Uterus (tissue), 4 donors: ENCODE measurements at places on chromosomes 13 and 19.
A peak's percentile ranks its signal among the peaks of the same experiment; 100 is the strongest.

DNA sequence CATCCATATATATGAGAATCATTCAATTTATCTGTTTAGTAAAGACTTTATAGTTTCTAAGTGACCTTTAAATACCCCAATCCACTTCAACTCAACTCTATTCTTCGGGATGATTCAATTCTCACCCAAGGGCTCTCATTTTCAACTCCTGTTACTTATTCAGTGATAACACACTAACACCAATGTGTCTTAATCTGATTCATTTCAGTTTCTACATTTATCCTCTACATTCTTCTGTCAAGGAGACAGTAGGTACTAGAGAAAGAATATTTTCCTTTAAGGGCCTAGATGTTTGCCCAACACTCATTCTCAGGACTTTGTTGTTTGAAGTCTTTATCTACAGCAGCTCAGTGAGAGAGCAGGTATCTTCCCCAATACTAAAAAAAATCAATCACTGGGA lies 7.1 kb downstream of the ARGLU1 start:
- DNase-seq: no peak

- DNase-seq: no peak
Observed at GRCh38 chr13:21012841-21013681, 48.3 kb downstream of the LATS2 start.

GRCh38 chr19:40721140-40721486 lies 4.2 kb downstream of the ITPKC start:
- no peak for DNase-seq

DNA sequence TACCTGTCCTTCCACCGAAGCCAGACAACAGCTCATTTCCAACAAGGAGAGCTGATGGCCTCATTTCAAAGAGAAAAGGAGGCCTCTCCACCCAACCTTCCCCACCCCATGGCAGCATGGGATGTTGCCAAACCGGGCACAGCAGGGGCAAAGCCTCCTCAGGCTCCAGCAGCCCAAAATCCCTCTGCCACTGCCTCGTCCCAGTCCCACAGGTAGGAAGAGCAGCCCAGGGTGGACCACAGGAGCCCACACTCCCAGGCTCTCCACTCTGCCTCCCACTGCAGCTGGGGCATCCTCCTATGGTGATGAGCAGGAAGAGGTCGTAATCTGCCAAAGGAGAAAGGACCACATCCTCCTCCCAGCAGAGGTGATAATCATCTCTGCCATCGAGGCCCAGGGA lies 50.9 kb downstream of the PEPD start:
- no peak for DNase-seq

DNA sequence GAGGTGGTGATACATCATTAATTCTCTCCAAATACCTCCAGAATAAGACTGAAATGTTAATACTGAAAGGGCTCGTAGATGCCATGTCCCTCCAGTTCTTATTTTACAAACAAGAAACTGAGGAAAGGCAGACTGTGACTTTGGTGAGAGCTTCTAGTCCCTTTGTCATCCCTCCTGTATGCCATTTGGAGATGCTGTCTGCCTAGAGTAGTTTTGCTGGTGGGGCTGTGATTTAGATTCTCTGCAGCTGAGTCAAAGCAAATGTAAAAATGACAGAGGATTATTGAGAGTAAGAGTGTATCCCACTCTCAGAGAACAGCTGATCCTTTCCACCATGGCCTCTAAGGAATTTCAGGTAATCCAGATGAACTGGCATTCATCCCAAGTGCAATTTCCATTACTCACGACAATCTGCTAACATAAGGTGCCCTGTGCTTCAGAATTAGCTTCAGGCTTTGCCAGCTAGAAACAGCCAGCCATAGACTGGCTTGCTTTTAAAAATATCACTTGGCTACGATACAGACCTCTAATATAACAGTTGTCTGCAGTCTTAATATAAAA lies 16.8 kb downstream of the PABPC3 start:
- no peak for DNase-seq

DNA sequence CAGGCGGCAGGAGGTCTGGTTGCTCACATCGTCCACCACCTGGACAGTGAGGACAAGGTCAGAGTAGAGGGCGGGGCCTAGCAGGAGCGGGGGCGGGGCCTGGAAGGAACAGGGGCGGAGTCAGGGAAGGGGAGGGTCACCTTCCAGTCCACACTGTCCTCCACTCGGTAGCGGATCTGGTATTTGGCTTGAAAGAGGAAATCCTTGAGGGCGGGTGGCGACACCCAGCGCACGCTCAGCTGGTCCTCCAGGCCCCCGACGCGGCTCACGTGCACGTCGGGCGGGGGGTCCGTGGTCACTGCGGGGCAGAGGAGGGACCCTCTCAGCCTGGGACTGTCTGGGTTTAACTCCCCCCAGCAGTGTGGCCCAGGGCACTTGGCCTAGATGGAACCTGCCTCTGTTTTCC lies 8.2 kb downstream of the REX1BD start:
- DNase-seq: peak; percentile 43

GRCh38 chr19:35254341-35255297 lies 5.8 kb downstream of the LSR start:
- peak; percentile 53 for DNase-seq

DNA sequence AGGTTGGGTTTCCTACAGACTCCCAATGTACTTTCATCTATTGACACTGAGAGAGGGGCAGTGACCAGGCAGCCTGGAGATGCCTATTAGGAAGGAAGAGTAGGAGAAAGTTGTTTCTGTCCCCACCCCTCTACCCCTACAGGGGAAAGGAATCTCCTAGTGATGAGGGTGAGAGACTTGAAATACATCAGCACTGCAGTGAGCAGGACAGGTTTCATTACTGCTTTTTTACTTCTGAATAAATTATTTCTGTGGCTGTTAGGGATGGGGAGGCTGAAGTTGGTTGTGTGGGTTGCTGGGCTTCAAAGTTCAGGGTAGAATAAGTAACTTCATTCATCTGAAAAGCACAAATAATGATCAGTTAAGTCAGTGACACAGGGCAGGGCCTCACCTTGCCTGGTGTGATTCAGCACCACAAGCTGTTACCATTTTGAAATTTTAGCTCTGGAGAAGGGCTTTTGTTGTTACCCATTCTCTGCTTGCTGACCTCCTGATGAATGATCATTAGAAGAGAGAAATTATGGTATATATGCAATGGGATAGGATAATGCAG lies 19.3 kb downstream of the CEACAM1 start:
- no peak for DNase-seq

GRCh38 chr19:43318796-43319314 lies 34.6 kb upstream of the CD177 start:
- no peak for DNase-seq

DNA sequence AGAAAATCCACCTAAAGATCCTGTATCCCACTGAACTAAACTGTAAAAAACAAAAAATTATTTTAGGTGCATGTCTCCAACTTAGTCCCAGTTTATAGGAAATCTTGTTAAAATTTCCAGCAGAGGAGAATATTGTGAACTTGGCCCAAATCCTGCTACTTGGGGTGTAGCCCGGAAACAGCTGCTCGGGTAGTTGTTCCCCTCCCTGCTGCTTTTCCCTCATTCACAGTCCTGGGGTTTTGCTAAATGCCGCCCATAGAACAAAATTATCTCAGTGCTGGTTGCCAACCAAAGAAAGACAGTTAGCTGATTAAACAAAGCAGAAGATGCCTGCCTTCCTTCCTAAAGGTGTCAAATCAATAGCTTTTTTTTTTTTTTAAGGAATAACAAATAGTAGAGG lies 330.5 kb upstream of the KLF12 start:
- DNase-seq: no peak

- DNase-seq: no peak
Observed at GRCh38 chr19:6499052-6499790, 2.9 kb downstream of the TUBB4A start.

GRCh38 chr19:10380313-10381102 lies at the start of gene TYK2:
TYK2 (minus strand) TSS chr19:10380572; CDS start chr19:10378406, 2,166 bp downstream.
- DNase-seq: peak; percentile 98

GRCh38 chr13:110314516-110315245 lies 7.6 kb downstream of the COL4A2 start:
- no peak for DNase-seq

DNA sequence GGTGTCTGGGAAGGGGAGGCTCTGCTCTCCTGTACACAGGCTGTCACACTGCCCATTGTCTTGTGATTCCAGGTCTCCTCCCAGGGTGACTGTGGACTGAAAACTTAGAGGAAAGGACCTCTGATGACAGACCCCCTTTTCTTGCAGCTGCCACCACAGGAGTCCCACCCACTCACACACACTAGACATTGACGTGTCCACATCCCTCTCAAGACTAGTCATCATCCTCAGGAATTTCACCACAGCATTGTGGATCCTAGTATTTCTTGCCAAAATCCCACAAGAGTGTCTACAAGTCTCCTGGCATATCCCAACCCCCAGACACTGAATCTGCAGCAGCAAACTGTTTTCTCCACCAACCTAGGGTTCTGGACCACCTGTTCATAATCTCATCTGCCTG lies 5.3 kb downstream of the ZNF85 start:
- no peak for DNase-seq

DNA sequence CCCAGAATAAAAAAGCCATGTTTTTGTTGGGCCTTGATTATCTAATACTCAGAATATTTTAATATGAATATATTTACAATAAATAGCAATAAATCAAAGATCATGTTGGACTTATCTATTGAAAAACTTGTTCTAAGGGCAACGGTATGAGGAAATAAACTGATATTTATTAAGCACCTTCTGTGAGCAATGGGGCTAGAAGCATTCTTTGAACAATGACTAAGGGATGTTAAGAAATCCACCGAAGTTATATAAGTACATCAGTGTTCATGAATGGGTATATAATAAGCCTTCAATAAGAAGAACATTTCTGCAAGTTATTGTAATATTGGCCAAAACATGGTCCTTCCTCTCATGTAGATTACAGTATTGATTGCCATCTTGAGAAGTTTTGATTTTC lies 221.8 kb downstream of the OXGR1 start:
- no peak for DNase-seq

GRCh38 chr13:114296448-114296847 lies 15.0 kb downstream of the UPF3A start:
- no peak for DNase-seq

GRCh38 chr19:28710278-28710677 lies 502.7 kb downstream of the UQCRFS1 start:
- no peak for DNase-seq

DNA sequence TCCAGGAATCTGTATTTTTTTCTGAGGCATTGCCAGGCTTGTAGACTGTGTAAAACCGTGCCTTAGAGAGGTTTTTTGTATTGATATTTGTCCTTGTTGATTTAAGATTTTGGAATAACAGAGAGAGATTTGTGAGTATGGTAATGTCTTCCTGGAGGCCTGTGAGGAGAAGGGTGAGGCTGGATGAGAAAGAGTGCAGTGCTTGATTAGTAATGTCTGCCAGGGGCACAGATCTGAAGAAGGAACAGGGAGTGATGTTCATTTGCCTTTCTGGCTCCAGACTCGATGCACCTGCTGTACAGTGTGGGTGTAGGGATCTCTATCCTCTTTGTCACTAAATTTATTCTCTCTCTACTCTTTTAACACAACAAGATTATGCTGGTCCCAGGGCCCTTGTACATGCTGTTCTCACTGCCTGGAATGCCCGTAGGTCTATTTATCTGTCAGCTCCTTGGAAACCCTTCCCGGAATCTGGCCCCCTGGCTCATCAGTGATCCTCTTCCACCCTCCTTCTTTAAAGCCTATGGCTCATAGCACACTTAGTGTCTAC lies 4.2 kb downstream of the FIZ1 start:
- DNase-seq: no peak

DNA sequence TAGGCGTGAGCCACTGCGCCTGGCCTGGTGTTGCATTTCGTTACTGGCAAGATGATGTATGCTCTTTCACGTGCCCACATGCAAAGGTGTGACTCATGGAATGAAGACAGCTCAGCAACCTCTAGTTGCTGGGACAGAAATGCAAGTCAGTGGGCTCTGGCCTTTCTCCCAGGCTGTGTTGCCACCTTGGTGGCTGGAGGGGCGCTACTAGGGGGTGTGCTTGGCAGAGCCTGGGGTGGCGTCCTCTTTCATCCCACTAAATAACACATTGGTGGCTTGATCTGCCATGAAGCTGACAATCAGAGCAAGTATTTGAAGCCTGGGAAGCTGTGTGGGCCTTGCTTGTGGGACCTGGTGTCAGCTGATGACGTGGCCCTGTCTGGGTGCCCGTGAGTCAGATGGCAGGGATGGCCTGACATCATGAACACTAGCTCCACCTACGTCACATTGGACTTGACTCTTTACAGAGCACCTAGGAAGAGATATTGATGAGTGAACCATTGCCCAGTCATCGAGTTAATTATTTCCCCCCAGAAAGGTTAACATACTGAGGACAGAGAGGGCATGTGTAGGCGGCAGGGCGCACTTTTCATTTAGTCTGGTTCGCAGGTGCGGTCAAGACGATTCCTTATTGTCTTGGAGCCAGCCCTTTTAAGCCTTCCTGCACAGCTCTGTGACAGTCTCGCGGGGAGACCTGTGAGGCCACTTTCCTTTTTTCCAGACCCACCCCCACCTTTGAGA lies 154.2 kb downstream of the TM9SF2 start:
- no peak for DNase-seq

GRCh38 chr19:16420336-16420676 lies 51.5 kb downstream of the EPS15L1 start:
- no peak for DNase-seq

GRCh38 chr13:112558696-112559418 lies 29.1 kb downstream of the TUBGCP3 start:
- DNase-seq: no peak

DNA sequence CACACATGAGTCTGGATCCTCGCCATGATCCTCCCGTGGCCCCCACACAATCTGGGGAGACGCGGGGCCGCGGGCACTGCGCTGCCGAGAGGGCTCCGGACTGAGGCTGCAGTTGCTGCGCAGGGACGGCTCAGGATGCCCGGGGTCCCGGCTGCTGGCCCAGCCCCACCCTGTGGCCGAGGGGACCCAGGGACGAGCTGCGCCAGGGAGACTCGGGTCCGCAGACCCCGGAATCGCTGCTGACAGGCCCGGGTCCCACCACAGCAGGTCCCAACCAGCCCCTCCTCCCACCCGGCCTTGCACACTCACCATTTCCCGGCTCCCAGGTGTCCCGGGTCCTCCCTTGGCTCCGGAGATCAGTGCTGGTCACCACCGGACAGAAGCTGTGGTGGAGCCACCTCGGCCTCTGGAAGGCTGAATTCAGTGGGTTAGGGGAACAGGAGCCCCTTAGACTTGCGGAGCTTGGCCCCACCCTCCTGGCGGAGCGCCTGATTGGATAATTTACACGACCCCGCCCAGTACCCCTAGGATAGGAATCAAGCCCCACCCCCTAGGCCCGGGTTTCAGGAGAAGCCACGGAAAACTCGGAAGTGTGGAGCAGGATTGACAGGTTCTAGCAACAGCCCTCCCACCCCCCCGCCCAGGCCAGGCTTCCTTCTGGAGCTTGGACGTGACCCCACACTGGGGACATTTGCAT lies 57.4 kb downstream of the ZNF44 start:
- no peak for DNase-seq

DNA sequence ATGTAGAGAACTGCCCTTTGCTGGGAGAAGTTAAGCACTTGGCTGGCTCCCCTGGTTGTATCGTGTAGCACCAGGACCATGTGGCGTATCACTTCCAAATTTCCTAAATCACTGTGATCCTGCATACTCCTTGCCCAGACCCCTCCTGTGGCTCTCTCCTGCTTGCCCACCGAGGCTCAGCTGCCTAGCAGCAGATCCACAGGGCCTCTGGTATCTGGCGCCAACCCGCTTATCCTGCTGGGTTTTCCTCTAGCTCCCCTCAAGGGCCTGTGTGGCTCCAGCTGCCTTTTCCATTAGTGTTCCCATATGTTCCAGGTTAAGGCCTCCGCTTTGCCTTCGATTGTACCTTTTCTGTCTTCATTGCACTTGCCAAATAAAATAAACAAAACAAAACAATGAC lies 16.5 kb downstream of the LRCH1 start:
- DNase-seq: no peak
